ENCODE measurements at places on chromosomes 12 and 14.

DNA sequence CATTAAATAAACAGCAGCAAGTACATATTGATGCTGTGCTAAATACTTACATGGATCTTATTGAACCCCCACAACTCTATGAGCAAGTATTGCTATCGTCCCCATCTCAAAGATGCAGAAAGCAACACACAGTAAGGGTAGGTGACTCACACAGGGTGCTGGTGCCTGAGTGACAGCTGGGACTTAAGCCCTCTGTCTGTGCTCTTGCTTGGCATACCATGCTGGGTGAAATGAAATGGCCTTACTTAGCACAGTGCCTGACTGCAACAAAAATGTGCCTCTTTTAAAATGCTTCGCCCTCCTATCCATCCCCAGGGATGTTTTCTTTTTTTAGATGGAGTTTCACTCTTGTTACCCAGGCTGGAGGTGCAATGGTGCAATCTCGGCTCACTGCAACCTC is 788 bp downstream of the TEX52 start:
- DNase-seq = no peak

GRCh38 chr14:54258382-54258781 is 138.4 kb upstream of the CDKN3 start:
- DNase-seq = no peak

DNA sequence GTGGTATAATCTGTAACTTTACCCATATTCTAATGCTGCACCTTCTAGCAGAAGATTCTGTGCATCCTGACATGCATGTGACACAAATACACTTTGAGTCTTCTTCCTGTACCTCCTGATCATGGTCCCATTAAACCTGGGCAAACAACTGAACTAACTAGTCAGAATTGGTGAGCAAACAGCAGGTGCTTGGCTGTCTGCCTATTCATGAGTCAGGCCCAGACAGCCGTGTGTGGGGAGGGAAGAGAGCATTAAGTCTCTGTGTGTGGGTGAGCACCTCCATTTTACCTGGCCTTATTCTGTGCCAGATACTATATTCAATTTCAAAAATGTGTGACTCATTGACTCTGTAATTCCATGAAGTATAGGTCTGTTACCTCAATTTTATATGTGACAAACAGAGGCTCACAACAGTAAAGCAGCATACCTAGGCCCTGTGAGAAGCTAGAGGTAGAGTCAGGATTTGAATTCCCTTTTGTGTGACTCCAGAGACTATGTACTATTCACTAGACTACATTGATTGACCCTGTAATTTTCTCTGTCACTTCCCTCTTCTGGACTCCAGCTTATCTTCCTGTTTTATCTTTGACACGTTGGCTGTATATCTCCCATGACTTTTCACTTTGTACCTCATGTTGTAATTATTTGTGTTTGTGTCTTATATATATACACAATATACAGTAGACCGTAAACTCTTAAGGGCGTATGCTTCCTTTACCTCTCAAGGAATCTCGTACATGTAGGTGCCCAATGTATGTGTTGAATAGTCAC is 32.2 kb downstream of the SUSD6 start:
- DNase-seq = no peak

DNA sequence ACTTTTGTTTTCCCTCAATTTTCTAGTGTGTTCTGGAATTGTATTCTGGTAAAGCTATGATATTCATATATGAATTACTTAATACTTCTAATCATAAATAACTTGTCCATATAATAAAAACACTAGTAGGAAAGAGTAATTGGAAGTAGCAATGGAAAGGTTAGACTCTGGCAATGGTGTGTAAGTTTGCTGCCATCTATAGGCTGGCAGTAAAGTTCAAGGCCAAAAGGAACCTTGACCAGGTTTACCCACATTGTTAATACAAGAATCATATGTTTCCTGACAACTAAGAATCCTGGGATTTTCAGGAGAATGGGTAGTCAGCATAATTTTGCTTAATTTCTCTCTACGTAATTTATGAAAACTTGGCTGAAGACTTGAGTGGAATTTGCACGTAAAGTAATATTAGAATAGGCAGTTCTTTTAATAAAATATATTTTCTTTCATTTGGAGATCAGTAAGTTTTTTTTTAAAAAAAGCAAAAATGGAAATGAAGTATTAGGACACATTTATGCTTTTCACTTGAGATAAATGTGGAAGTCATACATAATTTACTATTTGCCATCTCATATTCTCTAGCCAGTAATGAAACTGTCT is 926.7 kb downstream of the GALC start:
- DNase-seq = no peak

- DNase-seq = no peak
Observed at GRCh38 chr12:107458163-107458562, 227.4 kb upstream of the PWP1 start.
